ENCODE measurements at places on chromosomes 2 and 18. TPM values are rescaled to one million over a fixed set of nuclear protein-coding genes. Genes with fewer than 3 reads are reported as not detected.

GRCh38 chr2:111057045-111057444, 63.7 kb upstream of the BCL2L11 start:
- no peak for DNase-seq

- no peak for DNase-seq
Observed at GRCh38 chr2:118841828-118842461, 5.5 kb downstream of the EN1 start.

DNA sequence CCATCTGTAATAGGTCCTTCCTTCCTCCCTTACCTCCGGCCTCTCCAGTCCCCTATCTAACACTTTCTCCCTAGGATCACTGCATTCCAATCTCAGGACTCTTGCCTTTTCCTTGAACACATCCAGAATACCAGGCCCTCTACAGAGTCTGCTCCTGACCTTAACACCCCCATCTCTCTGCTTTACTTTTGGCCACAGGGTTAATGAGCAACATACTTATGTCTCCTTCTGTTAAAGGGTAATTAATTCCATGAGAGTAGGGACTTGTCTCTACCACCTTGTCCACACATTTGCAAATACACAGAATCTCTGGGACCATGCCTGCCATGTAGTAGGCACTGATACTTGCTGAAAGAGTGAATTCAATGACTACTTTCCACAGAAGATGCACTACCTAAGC, 94.9 kb downstream of the COBLL1 start:
- no peak for DNase-seq

GRCh38 chr2:134453973-134454372, 200.1 kb downstream of the MGAT5 start:
- no peak for DNase-seq

GRCh38 chr2:237497838-237498186, 10.8 kb downstream of the MLPH start:
- DNase-seq = no peak

GRCh38 chr2:9782197-9782719, 61.0 kb upstream of the TAF1B start:
- no peak for DNase-seq

Gene MROH2A
- total RNA-seq = not detected

Gene TMEM247
- not detected for total RNA-seq

Gene TIMM21
- 33.3 TPM for total RNA-seq

DNA sequence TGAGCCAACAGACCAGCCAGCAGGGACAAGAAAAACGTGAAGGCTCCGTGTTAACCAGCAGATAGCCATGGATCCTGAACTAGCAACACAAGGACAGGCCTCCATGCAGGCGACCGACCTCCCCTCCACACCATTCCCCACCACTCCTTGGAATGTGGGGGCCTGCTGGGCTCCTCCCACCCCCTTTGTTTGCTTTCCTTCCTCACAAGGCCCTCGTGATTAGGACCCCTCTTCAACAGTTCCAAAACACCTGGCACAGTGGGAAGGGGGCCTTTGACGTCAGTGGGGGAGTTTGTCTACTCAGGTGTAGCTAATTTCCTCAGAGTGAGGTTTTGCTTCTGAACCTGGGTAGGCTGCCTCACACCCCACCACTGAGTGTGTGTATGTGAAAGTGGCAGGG, 37.8 kb downstream of the SLC14A2 start:
- no peak for DNase-seq

DNA sequence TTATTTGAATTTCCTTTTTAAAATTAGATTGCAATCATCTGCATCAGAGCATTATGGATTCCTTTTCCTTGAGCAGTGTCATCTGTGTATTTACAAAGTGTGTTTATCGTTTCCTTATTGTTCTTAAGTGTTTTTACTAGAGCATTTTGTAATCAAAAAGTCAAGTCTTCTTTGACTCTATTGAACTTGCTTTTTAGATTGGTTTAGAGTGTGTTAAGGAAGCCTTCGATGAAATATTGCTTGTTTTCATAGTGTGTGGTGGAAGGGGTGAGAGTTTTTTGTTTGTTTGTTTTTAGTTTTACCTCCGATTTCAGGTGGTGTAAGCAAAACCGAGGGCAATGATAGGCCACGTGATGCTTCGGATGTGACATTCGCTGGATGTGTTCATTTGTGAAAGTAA, 45.7 kb downstream of the ARHGAP28 start:
- DNase-seq = no peak

DNA sequence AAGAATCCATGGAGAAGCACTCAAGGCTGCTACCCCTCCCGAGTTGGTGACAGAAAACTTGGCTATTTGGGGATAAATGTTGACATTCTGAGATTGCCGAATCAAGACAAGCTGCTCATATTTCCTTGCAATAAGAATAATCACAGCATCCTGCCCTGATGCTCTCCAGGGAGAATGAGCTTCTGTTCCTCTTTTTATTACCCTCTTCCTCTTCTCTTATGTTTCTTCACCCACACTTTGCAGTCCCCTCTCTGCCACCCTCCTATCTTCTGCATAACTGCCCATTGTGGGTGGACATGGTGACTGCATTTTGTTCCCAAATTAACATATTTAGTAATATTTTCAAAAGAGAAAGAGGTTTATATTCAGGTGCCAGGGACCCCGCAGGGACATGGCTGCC, 11.9 kb upstream of the MSGN1 start:
- no peak for DNase-seq

DNA sequence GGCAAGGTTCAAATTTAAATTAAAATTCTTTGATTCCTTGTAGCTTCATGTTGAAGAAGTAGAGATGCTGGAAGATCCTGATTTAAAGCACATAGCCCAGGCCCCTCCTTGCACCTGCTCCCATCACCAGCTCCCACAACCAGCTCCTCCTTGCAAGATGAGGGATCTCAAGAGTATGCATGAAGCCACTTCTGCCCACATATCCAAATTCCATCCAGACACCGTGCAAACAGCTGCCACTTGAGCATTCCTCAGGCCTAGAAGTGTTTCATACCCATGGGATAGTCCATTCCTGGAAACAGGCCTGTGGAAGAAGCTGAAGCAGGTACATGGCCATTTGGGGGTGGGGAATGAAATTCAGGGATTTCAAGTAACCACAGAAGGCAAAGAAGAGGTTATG, 32.4 kb upstream of the ITPRID2 start:
- no peak for DNase-seq

All from HCT116 (cell line).